Activated T-cell treated with anti-CD3 and anti-CD28 coated beads, Interleukin-2, amount 50 U/mL, for 72 hours (primary cell): ENCODE measurements at places on chromosomes 1 and 21. TPM values are rescaled to one million over a fixed set of nuclear protein-coding genes. Genes with fewer than 3 reads are reported as not detected.

- peak overlapping the region; percentile 64 for H3K4me3 ChIP-seq
- H3K27me3 ChIP-seq: peaks cover 27% of the 10 kb centered on the region
- peak; percentile 27 for DNase-seq
These were observed 174.9 kb downstream of the ETS2 start for GRCh38 chr21:38980416-38981313.

- no peak overlapping the region for H3K27ac ChIP-seq
- no peak for DNase-seq
- H3K27me3 ChIP-seq: peaks cover 21% of the 10 kb centered on the region
- no peak overlapping the region for H3K4me3 ChIP-seq
These were observed 8.9 kb downstream of the EPHA10 start for GRCh38 chr1:37755951-37756560.

DNA sequence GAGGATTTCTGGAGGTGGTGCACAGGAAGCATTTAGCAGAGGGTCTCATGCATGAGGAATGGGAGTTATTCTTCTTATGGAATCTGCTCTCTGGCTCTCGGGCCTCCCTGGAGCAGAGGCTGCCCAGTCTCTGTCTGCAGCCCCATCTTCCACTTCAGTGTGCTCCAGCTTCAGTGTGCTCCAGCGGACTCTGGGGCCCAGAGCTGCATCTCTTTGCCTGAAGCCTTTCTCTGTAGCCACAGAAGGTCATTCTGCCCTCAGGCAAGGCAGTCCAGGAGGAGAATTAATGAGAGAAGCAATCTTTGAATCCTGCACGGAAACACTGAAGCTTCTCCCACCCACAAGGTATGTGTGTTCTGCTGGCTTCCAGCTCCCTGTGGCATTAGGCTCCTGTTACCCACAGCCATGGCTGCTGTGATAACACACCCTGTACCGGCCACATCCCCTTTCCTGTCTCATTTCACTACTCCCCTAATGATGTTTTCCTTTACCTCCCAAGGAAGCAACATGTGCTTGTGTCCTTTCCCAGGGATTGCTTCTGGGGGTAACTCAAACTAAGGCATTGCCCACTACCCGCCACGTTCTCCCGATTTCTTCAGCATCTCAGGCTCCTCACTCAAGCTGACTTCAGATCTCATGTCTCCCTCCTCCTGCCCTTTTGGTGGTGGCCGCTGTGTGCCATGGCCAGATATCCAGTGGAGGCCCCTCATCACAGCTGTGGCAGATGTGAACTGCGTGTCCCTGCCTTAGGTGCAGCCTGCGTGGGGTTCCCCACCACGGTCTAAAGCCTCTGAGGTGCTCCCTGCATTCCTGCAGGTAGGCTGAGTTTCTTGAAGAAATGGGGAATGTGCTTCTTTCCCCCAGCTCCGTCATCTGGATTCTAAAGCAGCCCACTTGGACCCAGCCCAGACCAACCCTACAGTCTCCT is 181.2 kb upstream of the GALNT2 start:
- DNase-seq: no peak
- H3K27me3 ChIP-seq: peaks cover 13% of the 10 kb centered on the region
- H3K27ac ChIP-seq: no peak overlapping the region
- H3K4me1 ChIP-seq: peaks cover 7% of the 10 kb centered on the region
- no peak overlapping the region for H3K4me3 ChIP-seq

DNA sequence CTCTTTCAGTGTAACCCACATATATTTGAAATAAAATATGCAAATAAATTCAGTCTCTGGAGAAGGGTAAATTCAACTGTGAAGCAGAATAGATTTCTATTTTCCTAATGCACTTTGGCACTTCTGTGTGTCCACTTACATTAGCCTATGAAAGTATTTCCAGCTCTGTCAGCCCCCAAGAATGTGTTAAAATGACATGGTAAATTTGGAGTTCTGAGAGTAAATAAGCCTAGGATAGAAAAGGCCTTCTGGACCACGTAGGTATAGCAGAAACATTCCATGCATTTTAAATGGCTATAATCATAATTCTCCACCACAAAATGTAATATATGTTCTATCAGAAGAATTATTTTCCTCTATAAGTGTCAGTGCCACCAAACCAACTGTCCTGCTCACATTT is 276.2 kb downstream of the NEGR1 start:
- H3K27me3 ChIP-seq: no peaks in the 10 kb centered on the region
- no peak overlapping the region for H3K27ac ChIP-seq
- DNase-seq: no peak
- no peaks in the 10 kb centered on the region for H3K4me1 ChIP-seq
- no peaks in the 10 kb centered on the region for H3K36me3 ChIP-seq
- no peak overlapping the region for H3K4me3 ChIP-seq

GRCh38 chr1:153456396-153456795 is 4.1 kb downstream of the S100A7 start:
- H3K4me1 ChIP-seq: no peaks in the 10 kb centered on the region
- no peak overlapping the region for H3K4me3 ChIP-seq
- H3K36me3 ChIP-seq: no peaks in the 10 kb centered on the region
- H3K27me3 ChIP-seq: peaks cover 30% of the 10 kb centered on the region
- DNase-seq: no peak

DNA sequence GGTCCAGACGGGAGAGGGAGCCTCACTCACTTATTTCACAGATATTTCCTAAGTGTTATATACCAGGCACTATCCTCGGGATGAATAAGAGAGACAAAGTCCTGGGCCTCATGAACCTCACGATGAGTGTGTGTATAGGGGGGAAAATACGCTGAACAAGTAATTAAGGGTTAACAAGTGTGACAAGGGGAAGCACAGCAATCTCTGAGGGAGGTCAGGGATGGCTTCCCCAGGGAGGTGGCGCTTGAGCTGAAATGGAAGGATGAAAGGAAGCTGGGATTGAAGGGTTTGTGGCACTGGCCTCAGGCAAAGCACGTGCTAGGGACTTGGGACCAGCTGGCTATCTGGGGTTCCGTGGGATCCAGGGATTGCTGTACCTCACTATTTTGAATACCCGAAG is 46.4 kb upstream of the SYNC start:
- H3K4me3 ChIP-seq: no peak overlapping the region
- H3K27ac ChIP-seq: no peak overlapping the region
- H3K4me1 ChIP-seq: peaks cover 5% of the 10 kb centered on the region
- no peak for DNase-seq

DNA sequence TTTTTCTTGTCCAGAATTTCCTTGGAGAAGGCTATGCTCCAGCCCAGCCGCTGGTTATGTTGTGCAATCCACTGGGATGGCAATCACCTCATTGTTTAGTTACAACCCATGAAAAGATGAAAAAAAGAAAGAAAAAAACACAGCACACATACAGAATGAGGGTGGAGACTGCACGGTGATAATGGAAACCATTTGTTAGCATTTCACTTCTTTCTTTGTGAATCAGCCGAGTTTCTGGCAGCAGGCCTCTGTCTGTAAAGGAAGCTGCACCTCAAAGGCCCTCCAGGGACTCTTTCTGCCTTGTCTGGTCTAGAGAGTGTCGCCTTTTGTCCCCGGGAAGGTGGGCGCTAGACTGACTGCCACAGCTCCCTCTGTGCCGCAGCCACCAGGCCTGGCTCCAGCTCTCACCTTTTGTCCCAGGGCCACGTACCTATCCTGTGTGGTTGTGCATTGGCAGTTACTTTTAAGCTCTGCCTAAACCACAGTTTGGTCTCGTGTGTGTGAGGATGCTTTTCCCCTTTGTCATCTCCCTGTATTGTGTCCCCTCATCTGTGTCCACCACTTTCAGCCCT is 35.6 kb downstream of the NGF start:
- no peaks in the 10 kb centered on the region for H3K36me3 ChIP-seq

The RIIAD1 gene
- not detected for total RNA-seq

- peaks cover 19% of the 10 kb centered on the region for H3K36me3 ChIP-seq
- no peak for DNase-seq
- H3K27ac ChIP-seq: peak overlapping the region; percentile 95
These were observed 45.4 kb downstream of the RPL5 start for GRCh38 chr1:92877081-92877711.

The PRR9 gene
- total RNA-seq: not detected

GRCh38 chr1:53163291-53163768 is 20.9 kb upstream of the SLC1A7 start:
- no peak overlapping the region for H3K27ac ChIP-seq
- H3K36me3 ChIP-seq: no peaks in the 10 kb centered on the region
- H3K4me3 ChIP-seq: no peak overlapping the region
- H3K4me1 ChIP-seq: no peaks in the 10 kb centered on the region
- H3K27me3 ChIP-seq: no peaks in the 10 kb centered on the region

The MOV10 gene
- total RNA-seq: 80.8 TPM

The PPIAL4G gene
- total RNA-seq: 0.42 TPM

DNA sequence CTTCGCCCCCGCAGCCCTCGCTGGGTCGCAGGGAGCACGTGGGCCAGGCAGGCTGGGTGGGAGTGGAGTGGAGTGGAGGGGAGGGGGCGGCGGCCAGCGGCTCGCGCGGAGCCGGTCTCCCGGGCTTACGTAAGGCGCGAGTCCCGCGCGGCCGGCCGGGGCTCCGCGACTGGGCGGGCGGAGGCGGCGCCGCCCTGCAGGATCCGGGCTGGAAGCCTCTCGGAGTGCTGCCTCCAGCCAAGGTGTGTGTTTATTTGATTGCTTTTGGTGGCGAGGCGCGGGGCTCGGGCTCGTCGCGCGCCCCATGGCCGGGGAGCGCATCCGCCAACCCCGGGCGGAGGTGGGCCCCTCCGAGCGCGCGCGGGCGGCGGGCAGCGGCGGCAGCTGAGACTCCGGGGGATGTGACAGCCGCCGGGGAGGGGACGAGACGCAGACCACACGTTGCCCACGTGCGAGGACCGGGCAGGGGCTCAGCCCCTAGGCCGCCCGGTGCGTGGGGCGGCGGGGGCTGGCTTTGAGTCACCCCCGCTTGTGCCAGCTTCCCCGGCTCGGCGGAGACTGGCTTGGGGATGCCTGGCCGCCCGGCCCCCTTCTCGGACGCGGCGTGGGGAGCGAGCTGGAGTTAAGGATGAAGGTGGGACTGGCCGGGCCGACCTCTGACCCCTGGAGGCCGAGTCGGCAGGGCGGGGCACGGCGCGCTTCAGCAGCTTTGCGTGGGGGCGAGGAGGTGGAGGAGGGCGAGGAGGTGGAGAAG is 402 bp upstream of the AK4 start:
- peaks cover 14% of the 10 kb centered on the region for H3K4me1 ChIP-seq
- no peaks in the 10 kb centered on the region for H3K36me3 ChIP-seq
- H3K27ac ChIP-seq: no peak overlapping the region

The RXFP4 gene
- not detected for total RNA-seq

The RPTN gene
- total RNA-seq: not detected

The ADCY10 gene
- total RNA-seq: 0.12 TPM
